ENCODE measurements at places on chromosomes 16 and 17.

DNA sequence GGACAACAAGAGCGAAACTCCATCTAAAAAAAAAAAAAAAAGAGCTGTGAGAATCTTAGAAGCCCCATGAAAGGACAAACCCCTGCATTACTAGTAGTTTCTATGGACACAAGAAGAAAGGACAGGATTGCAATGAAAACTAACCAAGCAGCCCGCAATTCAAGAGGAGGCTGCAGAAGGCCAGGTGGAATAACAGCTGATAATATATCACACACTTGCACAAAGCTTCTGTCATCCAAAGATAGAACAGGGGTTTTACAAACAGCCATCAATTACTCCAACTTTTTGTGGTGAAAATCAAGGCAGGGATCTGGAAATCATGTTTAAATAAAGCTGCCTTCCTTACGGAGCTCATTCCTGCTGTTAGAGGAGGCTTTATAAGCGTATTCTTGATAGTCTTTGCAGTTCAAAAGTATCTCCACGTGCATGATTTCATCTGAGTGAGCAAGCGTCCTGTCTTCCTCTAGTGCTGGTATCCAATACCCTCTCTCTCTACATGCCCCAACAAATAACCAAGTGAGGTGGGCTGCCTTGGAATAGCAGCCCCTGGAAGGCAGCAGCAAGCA, 23.1 kb upstream of the TMEM94 start:
- no peak for DNase-seq

GRCh38 chr17:80847496-80848230, 144.0 kb upstream of the CHMP6 start:
- DNase-seq = peak; percentile 56

DNA sequence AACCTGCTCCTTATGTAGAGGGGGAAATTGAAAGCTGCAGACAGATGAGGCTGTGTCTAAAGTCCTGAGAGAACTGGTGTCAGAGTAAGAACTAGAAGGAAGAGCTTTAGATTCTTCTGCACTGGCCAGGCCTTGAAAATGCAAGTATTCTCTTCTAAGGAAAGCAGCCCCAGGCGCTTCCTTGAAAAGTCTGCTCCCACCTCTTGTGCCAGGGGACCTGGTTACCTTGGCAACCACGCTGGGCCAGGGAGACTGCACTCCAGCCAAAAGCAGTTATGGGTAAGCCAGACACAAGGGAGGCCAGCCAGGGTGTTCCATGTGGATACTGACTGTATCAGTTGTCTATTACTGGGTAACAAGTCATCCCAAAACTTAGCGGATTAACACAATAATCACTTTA, 228.6 kb upstream of the SDK2 start:
- no peak for DNase-seq

GRCh38 chr17:45845376-45846185, 900 bp downstream of the SPPL2C start:
- no peak for DNase-seq

- DNase-seq = no peak
Measured at GRCh38 chr16:23629516-23629915, 11.6 kb downstream of the PALB2 start.

- no peak for DNase-seq
Measured at GRCh38 chr17:47197821-47198220, 8.7 kb upstream of the CDC27 start.

- DNase-seq = no peak
Measured at GRCh38 chr17:8468127-8468526, 32.4 kb downstream of the NDEL1 start.

- no peak for DNase-seq
Measured at GRCh38 chr17:62336527-62336926, 43.8 kb upstream of the EFCAB3 start.

DNA sequence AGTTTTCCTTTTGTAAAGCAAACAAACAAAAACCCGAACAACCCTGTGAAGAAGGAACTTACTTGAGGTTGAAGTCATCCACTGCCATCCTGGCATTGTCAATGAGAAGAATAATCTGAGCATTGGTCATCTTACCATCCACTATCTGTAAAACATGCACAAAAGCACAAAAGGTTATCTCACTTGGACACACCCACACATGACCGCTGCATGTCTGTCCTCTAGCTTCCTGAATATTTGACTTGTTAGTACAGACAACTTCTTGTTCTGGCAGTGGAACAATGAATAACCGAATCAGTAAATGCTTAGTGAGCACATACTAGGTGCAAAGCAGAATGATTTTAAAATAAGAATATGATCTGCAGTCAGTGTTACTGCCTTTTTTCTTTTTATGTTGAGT, 6.1 kb downstream of the KRT23 start:
- DNase-seq = no peak

GRCh38 chr16:89446136-89446974, 44.0 kb downstream of the ANKRD11 start:
- peak; percentile 31 for DNase-seq

DNA sequence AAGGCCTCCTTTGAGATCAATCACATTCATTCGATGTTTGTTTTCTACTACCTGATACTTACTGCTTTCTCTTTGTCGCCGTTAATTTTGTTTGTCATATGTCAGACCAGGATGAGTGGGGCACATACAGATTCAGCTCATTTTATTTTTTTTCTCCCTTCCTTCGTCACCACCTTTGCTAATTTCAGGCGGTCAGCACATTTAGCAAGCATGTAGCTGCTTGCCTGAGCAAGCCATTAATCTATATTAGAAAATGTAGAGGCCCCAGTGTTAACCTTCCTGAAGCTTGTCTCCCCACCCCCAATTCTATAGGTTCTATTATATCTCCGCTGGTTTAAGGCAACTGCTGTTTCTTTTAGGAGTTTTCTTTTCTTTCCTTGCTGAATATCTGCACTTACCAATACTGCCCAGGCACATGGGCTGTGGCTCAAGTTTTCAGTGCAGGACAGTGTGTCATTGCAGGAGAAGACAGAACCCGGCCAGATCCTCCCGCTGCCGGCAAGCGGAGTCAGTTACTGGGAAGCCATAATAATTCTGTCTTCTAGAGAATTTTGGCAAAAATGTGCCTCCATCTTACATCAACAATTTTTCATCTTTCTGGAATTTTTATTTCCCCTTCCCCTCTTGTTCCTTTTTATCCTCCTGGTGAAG, 714.3 kb downstream of the WWOX start:
- no peak for DNase-seq

GRCh38 chr17:28549236-28550132, 2.9 kb downstream of the UNC119 start:
- DNase-seq = peak; percentile 51

- no peak for DNase-seq
Measured at GRCh38 chr16:48386559-48387312, 1.5 kb upstream of the SIAH1 start.

GRCh38 chr17:54882950-54883349, 17.7 kb upstream of the TOM1L1 start:
- no peak for DNase-seq

Data from stimulated activated CD4-positive, alpha-beta T cell treated with anti-CD3 and anti-CD28 coated beads, Interleukin-4, amount 100 ng/mL, for 24 hours (primary cell).